HepG2 (cell line): ENCODE measurements at places on chromosomes 16 and 17. TPM values are rescaled to one million over a fixed set of nuclear protein-coding genes. Genes with fewer than 3 reads are reported as not detected.

Gene RGS9
- polyA plus RNA-seq, result 0.43 and 0.74 TPM in 2 replicates

DNA sequence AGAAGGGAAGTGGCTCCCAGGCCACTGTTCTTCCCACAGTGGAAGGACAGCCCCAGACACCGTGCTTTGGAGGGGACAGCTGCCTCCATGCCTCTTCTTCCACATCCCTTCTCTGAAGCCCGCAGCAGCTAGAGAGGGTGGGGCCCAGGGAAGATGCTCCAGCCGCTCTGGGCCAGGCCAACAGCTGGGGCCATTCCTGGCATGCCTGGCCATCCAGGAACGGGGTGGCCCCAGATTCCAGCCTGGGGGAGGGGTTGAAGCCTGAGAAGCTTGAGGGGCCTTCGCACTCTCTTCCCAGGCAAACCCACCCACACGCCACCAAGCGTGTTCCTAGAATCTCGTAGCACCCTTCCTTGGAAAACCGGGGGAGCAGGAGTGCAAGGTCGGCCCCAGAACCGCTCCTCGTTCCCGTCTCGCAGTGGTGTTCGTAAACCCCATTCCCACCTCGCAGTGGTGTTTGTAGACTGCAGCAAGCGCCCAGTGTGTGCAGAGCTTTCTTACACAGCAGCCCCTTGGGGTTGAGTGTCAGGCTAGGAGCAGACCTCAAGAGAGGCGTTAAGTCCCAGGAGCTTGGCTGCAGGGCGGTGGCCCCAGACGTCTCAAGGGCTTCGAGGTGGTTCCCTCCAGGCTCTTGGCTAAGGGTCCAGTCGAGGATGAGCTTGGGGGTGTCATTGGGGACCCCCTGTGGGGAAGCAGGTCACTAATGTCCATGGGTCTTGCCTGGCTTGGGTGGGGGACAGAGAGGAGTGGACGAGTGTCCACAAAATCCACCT lies 2.7 kb downstream of the CDH15 start:
- DNase-seq, result no peak
- H3K36me3 ChIP-seq, result no peaks in the 10 kb centered on the region
- H3K27me3 ChIP-seq, result peaks cover 70% of the 10 kb centered on the region
- H3K4me1 ChIP-seq, result peaks cover 52% of the 10 kb centered on the region

DNA sequence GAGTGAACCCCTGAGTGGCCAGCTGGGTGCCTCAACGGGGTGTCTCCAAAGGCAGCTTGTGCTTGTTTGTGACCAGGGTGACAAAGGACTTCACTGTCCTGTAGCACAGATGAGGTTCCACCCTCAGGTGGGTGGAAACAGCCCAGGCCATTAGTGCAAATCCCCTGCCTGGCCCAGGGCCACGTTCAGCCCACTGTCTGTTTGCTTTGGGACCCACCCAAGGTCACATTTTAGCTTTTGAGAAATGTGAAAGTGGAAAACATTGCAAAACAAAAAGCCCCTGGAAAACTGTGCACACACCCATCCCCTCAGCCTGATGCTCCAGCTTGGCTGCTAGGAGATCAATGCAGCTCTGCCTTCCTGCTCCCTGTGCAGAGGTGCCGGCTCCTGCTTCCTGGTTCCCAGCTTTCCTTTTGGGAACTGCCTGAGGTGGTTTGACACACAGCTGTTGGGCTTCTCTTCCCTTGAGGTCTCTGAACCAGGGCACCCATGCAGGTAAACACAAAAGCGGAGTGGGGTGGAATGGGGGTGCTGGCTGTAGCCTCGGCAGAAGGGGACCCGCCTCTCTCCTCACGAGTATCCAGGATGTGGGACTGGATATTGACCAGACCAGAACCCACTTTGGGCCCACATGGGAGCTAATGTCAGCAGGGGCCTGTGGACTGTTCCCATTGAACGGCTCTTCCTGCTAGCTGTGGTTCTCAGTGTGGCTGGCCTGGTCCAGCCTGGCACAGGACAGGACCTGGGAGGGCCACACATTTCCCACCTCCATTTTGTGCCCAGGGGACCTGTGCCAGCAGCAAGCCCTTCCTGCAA lies 7.9 kb upstream of the SPHK1 start:
- H3K4me3 ChIP-seq, result peak overlapping the region; percentile 63
- no peaks in the 10 kb centered on the region; the same call in 1 of the 2 replicates for H3K36me3 ChIP-seq
- H3K4me1 ChIP-seq, result peaks cover 97% of the 10 kb centered on the region

DNA sequence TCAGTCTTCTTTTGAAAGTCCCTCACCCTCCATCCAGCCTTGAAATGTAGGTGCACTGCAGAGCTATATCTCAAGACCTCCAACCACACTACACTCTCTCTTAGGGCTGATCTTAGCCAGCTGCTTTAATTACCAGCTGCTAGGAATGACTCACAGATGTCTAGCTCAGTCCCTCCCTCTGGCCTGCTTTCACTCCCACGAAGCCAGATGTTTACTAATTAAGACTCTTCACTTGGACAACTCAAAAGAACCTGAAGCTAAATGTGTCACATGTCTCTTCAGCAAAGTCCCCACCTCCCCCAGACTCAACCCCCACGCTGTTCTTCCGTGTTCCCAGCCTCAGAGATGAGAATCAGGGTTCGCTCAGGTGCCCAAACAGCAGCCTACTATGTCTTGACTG lies 2.6 kb downstream of the GTF3C1 start:
- peaks cover 26% of the 10 kb centered on the region for H3K36me3 ChIP-seq
- DNase-seq, result no peak
- no peak overlapping the region for H3K27ac ChIP-seq
- no peaks in the 10 kb centered on the region; the same call in 2 of the 3 replicates for H3K27me3 ChIP-seq
- H3K4me3 ChIP-seq, result no peak overlapping the region

DNA sequence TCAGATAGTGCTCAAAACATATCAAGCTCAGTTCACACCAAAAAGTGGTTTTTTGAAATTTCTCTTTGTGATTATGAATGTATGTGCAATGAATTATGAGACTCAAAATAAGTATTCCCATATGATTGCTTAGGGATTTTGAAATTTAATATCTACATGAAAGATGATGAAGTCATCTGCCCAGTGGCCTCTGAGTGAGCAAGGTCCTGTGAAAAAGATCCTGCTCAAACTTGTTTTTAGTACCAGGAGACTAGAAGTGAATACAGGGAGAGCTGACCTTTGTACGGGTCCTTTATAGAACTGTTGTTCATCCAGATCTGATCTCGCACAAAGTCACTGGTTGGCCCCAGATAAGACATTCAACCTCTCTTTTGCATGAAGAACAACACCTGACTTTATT lies 151.9 kb upstream of the MAF start:
- H3K36me3 ChIP-seq, result no peaks in the 10 kb centered on the region
- no peak for DNase-seq
- H3K27me3 ChIP-seq, result no peaks in the 10 kb centered on the region
- no peak overlapping the region for H3K27ac ChIP-seq
- H3K4me3 ChIP-seq, result no peak overlapping the region

DNA sequence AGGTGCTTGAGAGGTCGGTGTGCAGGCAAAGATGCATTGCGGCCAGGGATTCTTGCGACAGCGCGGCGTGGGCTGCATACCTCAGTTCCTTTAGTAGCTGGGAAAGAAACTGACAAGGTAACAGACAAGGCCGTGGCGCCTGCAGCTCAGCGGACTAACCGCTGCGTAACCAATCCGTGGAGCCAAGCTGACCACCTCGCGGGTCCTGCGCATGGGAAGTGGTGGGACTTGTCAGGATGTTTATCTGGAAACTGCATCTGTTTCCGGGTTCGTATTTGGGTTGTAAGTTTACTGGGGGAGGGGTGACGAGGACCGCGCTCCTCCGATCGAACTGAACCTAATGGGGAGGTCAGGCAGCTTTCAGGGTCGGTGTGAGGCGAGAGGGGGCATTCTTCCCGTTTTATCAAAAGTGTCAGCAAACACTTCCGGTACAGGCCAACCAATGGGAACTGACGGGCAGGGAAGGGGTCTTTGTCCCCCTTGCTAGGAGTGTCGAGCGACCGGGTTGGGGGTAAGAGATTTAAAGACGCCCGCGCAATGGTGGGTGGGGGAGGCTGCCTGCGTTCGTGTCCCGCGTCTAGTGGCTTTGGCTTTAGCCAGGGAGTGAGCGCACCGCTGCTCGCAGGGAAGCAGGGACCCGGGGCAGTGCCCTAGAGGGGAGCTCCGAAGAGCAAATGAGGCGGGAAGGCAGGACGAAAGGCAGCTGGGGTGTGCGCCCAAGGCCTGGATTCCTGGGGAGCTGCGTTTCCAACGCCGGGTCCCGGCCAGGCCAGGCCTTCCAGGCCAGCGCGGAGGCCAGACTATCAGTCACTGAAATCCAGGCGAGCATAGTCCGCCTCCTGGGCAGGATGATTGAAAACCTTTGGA lies 7.0 kb downstream of the IRX6 start:
- H3K27ac ChIP-seq, result no peak overlapping the region
- H3K27me3 ChIP-seq, result peaks cover 51% of the 10 kb centered on the region
- H3K36me3 ChIP-seq, result no peaks in the 10 kb centered on the region
- no peak overlapping the region for H3K4me3 ChIP-seq
- H3K4me1 ChIP-seq, result no peaks in the 10 kb centered on the region

DNA sequence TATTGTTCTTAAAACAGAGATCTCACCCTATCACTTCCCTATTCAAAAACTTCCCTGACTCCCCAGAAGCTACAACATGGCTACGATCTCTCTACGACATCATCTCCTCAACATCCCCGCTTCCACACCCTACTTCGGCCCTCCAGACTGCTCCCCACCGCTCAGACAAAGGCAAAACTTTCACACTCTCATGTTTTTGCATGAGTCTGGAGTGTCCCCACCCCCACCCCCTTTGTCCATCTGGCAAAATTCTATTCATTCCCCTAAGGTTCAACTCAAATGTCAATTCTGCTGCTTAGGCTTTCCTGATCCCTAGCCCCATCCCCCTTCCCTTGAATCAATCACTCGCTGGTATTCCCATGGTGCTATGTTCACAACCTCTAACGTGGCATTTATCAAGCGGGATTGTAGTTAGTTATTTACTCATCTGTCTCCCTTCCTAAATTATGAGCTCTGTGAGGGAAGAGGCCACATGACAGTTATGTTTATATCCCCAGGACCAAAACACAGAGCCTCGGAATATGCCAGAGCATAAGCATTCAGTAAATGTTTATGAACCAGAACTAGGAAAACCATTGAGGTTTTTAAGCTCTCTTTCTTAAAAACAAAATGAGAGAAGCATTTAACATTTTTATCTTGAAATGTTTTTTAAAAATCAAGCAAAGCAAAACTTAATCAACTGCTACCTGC lies 55.9 kb downstream of the STX8 start:
- no peaks in the 10 kb centered on the region for H3K36me3 ChIP-seq
- H3K4me3 ChIP-seq, result no peak overlapping the region
- no peaks in the 10 kb centered on the region for H3K4me1 ChIP-seq
- no peaks in the 10 kb centered on the region for H3K27me3 ChIP-seq
- no peak for DNase-seq

- H3K27me3 ChIP-seq, result no peaks in the 10 kb centered on the region
- peaks cover 11% of the 10 kb centered on the region for H3K36me3 ChIP-seq
- peak; percentile 91 for DNase-seq
- peak overlapping the region; percentile 93 for H3K27ac ChIP-seq
Measured at GRCh38 chr16:85612191-85612800, 826 bp upstream of the GSE1 start.

DNA sequence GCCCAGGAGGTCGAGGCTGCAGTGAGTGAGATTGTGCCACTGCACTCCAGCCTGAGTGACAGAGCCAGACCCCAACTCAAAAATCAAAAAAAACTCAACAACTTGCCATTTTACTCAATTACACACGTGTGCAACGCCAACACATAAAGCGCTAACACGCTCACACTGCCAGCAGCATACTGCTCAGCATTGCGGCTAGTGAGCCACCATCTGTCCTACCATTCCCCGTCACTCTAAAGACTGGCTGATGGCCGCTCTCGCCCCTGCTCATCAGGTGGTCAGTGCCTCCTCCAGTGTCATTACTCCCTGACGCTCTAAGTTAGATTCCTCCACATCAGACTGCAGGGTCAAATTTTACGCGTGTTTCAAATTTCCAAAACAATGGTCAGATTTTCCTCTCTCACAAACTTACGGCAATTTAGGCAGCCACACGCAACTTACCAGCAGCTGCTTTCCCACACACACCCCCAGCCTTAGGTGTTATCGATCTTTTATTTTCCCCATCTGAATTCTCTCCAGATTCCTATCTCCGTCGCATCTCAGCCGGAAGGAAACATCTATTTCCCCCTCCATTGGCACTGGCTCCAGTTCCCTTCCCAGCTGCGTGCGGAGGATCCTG lies 240.8 kb downstream of the C16orf95 start:
- no peaks in the 10 kb centered on the region for H3K27me3 ChIP-seq
- no peak overlapping the region for H3K27ac ChIP-seq
- H3K4me1 ChIP-seq, result no peaks in the 10 kb centered on the region
- H3K36me3 ChIP-seq, result no peaks in the 10 kb centered on the region

DNA sequence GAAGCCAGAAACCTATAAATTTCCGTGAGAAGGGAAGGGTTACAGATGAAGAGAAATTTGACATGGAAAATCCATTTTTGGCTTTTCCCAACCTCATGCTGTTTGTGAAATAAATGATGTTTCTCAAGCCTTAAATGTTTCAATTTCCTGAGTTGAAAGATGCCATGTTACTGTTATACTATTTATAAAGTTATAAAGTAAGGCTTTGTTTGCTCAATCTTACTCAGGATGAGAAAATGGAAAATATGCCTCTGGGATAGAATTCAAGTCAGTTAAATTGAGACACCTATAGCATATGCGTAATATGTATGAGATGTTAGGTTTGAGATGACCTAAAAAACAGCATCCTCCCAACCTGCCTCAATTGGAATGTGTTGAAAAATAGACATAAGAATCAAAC lies 19.9 kb upstream of the FAM20A start:
- no peak overlapping the region for H3K27ac ChIP-seq
- no peak for DNase-seq
- H3K36me3 ChIP-seq, result no peaks in the 10 kb centered on the region

DNA sequence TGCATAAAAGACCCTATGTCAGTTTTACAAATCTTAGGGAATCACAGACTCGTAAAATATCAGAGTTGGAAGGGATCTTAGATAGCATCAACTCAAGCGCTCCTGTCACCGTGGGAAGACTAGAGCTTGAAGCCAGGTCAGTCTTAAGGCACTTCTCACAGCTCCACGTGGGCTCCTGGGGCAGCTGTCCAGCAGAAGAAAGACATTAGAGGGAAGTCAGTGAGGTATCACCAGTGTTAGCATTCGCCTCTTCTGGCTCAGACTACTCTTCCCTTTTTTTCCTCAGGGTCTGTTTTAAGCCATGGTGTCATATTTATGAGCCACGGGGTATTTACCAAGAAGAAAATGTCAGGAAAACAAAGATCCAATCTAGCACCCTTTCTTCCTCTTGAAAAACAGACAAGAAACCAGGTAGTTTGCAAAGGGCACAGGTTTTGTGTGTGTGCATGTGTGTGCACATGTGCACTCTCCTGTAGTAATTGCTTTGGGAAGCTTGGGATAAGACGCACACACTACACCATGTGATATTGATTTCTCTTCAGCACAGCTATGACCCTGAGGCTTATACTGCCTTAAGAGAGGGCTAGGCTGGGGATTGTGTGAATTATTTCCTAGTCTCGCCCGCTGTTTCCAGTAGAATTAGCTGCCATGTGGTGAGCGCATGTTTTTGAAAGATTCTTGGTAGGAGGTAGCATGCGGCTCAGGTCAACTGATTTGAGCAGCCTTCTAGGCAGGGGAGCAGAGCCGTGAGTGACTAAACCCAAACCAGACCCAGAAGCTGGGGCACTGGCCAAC lies 61.0 kb upstream of the ELAC2 start:
- H3K36me3 ChIP-seq, result no peaks in the 10 kb centered on the region
- H3K4me1 ChIP-seq, result no peaks in the 10 kb centered on the region
- H3K4me3 ChIP-seq, result no peak overlapping the region
- no peak overlapping the region for H3K27ac ChIP-seq
- DNase-seq, result no peak
